Thyroid gland (tissue), 4 donors: ENCODE measurements at places on chromosomes 13 and 19. TPM values are rescaled to one million over a fixed set of nuclear protein-coding genes. Genes with fewer than 3 reads are reported as not detected.

- no peak overlapping the region for H3K4me3 ChIP-seq
- DNase-seq: no peak
- no peaks in the 10 kb centered on the region for H3K4me1 ChIP-seq
- H3K27me3 ChIP-seq: no peaks in the 10 kb centered on the region
- H3K27ac ChIP-seq: no peak overlapping the region
Measured at GRCh38 chr13:79282976-79283375, 123.1 kb downstream of the RBM26 start.

GRCh38 chr19:7648265-7649014 is 11.5 kb downstream of the STXBP2 start:
- peaks cover 4% of the 10 kb centered on the region for H3K4me1 ChIP-seq
- no peak overlapping the region for H3K4me3 ChIP-seq
- no peaks in the 10 kb centered on the region for H3K36me3 ChIP-seq
- H3K27me3 ChIP-seq: no peaks in the 10 kb centered on the region

DNA sequence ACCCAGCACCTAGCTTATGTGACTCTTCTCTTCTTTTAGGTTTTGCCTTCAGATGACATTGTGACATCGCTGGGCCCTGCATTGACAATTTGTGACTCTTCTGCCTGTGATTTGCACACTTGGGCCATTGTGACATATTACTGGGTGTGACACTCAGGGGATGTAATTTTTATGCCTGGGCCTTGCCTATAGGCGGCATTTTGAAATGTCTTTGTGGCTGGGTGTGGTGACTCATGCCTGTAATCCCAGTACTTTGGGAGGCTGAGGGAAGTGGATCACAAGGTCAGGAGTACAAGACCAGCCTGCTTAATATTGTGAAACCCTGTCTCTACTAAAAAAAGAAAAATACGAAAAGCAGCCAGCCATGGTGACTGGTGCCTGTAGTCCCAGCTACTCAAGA is 28.4 kb upstream of the ZNF681 start:
- no peaks in the 10 kb centered on the region for H3K4me1 ChIP-seq
- DNase-seq: no peak
- no peak overlapping the region for H3K4me3 ChIP-seq
- no peaks in the 10 kb centered on the region for H3K27me3 ChIP-seq
- no peak overlapping the region for H3K27ac ChIP-seq

GRCh38 chr19:7831452-7831851 is 1.4 kb downstream of the EVI5L start:
- no peaks in the 10 kb centered on the region for H3K27me3 ChIP-seq
- DNase-seq: no peak
- H3K27ac ChIP-seq: no peak overlapping the region
- H3K4me3 ChIP-seq: no peak overlapping the region
- no peaks in the 10 kb centered on the region for H3K36me3 ChIP-seq
- H3K4me1 ChIP-seq: peaks cover 25% of the 10 kb centered on the region

GRCh38 chr19:23515551-23515950 is 120.3 kb upstream of the ZNF91 start:
- no peak overlapping the region for H3K4me3 ChIP-seq
- no peaks in the 10 kb centered on the region for H3K4me1 ChIP-seq
- H3K27me3 ChIP-seq: no peaks in the 10 kb centered on the region
- H3K27ac ChIP-seq: no peak overlapping the region
- no peak for DNase-seq

DNA sequence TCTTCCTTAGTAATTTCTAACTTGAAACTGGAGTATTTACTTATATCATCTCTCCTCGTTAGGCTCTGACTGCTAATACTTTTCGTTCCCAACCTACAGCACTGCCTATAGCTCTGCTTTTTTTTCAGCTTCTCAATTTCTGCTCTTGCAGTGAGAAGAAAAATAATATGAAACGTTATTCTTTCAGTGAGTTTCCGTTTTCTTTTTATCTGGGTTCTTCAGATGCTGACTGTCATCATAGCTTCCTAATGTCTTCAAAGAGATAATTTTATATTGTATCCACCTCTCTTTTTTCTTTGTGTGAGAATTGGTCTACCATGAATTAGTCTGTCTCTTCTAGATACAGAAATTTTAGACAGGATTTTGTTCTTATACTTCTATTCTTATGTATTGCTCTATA is 454.9 kb downstream of the LMO7 start:
- H3K36me3 ChIP-seq: no peaks in the 10 kb centered on the region
- DNase-seq: no peak
- no peaks in the 10 kb centered on the region for H3K4me1 ChIP-seq
- no peak overlapping the region for H3K4me3 ChIP-seq
- H3K27me3 ChIP-seq: no peaks in the 10 kb centered on the region

GRCh38 chr19:34662919-34663318 is 14.0 kb downstream of the SCGB2B2 start:
- H3K4me3 ChIP-seq: no peak overlapping the region
- no peak for DNase-seq
- H3K27ac ChIP-seq: no peak overlapping the region
- no peaks in the 10 kb centered on the region for H3K27me3 ChIP-seq

- H3K27me3 ChIP-seq: no peaks in the 10 kb centered on the region
- peaks cover 8% of the 10 kb centered on the region for H3K4me1 ChIP-seq
- H3K27ac ChIP-seq: no peak overlapping the region
- H3K36me3 ChIP-seq: no peaks in the 10 kb centered on the region
Measured at GRCh38 chr13:44470638-44471562, 97.3 kb downstream of the SERP2 start.

DNA sequence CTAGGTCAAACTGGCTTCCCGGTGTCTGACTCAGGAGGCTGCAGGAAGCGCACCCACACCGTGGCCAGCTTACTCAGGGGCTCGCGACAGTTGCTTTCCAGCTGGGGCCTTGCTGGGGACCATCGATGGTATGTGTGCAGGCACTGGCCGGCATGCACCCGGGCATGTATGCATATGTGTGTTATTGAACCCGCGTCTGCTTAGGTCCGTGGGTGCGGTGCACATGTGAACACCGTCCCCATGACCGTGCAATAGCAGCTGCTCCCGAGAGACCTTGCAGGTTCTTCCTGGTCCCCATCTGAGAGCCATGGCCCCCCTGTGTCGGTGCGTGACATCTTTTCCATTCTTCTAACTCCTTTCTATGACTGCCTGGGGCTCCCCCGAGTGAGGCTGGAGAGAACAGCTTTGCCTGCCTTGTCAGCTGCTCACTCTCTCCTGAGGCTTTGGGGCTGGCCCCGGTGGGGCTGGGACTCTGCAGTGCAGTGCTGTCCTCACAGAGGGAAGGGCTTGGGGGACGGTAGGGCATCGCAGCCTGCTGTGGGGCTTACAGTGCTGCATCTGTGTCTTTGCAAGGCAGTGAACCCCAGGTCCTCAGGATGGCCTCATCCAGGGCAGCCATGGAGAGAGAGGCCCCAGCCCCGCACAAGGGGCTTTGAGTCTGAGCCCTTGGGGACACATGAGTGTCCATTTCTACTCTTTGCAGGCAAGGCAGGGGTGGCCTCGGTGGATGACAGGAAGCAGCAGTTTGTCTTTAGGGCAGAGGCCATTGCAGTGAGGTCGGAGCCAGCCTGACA is 65.1 kb downstream of the CHST8 start:
- no peak overlapping the region for H3K27ac ChIP-seq
- no peaks in the 10 kb centered on the region for H3K4me1 ChIP-seq
- no peak for DNase-seq
- H3K36me3 ChIP-seq: no peaks in the 10 kb centered on the region
- peaks cover 5% of the 10 kb centered on the region for H3K27me3 ChIP-seq

DNA sequence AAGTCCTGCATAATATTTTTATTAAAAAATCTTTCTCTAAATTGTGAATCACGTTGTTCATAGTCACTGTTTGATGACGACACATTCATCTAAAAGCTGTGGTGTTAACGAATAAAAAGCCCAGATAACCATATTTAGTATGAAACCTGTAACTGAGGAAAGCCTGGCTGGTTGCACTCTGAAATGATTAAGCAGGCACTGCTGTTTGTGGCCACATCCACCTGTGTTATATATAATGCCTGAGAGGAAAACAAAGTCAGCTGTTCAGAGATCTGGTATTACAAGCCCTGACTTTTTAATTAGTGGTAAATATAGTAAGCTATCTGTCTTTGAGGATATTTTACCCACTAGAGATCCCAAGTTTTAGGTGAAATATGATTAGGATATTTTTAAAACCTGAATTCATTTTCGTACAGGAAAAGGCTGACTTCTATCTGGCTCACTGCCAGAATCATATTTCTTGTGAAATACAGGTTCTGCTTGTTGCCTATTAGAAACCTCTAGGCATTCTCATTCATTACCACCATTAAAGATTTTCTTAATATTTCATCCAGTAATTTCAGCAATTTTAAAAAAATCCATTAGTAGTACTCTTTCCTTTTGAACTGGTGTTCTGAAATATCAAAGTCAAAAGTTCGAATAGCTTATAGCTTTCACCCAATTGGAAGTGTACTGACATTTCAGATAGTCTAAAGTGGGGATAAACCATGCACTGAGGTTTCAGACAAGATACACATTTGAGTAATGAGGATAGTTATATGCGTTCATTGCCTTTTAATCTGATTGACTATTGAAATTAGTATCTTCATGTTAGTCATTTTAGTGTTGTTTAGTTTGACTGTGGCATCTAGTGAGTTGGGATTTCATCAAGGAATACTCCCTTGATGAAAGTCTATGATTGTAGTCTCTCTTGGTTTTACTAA is 79.7 kb downstream of the LMO7 start:
- no peak for DNase-seq
- H3K27ac ChIP-seq: no peak overlapping the region
- no peaks in the 10 kb centered on the region for H3K36me3 ChIP-seq
- H3K27me3 ChIP-seq: no peaks in the 10 kb centered on the region

- no peak for DNase-seq
- peaks cover 35% of the 10 kb centered on the region for H3K4me1 ChIP-seq
- peak overlapping the region; percentile 79 for H3K4me3 ChIP-seq
- peak overlapping the region; percentile 94 for H3K27ac ChIP-seq
Measured at GRCh38 chr19:49496574-49497008, 357 bp downstream of the RPS11 start.

GRCh38 chr13:50406831-50407230 is 391.6 kb downstream of the KCNRG start:
- H3K36me3 ChIP-seq: no peaks in the 10 kb centered on the region
- DNase-seq: peak; percentile 41
- peaks cover 67% of the 10 kb centered on the region for H3K4me1 ChIP-seq
- no peak overlapping the region for H3K4me3 ChIP-seq

DNA sequence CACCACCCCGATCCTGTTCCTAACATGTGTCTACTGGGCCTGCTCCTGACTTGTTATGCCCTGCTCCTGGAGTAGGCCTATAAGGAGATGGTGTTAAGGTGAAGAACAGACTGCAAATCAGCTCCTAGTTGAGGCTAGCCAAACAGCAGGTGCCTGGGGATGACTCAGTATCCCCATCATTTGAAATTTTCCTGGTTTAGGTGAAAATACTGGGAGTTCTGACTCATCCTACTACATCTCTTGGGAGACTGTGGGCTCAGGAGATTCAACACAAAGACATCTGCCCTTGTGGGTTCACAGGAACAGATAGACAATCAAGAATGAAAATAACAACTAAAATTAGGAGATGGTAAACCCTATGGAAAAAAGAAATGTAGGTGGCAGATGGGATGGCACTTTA is 41.2 kb downstream of the BRD4 start:
- no peak overlapping the region for H3K4me3 ChIP-seq
- no peaks in the 10 kb centered on the region for H3K27me3 ChIP-seq
- no peak overlapping the region for H3K27ac ChIP-seq
- peaks cover 82% of the 10 kb centered on the region for H3K4me1 ChIP-seq
- no peaks in the 10 kb centered on the region for H3K36me3 ChIP-seq
- no peak for DNase-seq

GRCh38 chr13:98515818-98516465 is 61.0 kb downstream of the STK24 start:
- no peak for DNase-seq
- no peak overlapping the region for H3K4me3 ChIP-seq
- no peak overlapping the region for H3K27ac ChIP-seq
- no peaks in the 10 kb centered on the region for H3K27me3 ChIP-seq

- no peak overlapping the region for H3K4me3 ChIP-seq
Measured at GRCh38 chr19:7368456-7368855, 19.7 kb downstream of the ARHGEF18 start.

Gene TYROBP
- total RNA-seq: 35.0 TPM

Gene KLK10
- total RNA-seq: not detected

Gene CYP4F2
- not detected for total RNA-seq

Gene OR4F17
- total RNA-seq: not detected

Gene MAMSTR
- 0.67 TPM for total RNA-seq

Gene CEACAM4
- total RNA-seq: not detected

Gene GAS6
- total RNA-seq: 145 TPM

Gene PRSS57
- total RNA-seq: not detected

Gene C19orf47
- 17.2 TPM for total RNA-seq

Gene HPN
- 19.3 TPM for total RNA-seq

Gene KLK4
- total RNA-seq: 3.1 TPM

Gene CGB5
- not detected for total RNA-seq

Gene SLITRK5
- total RNA-seq: 2.6 TPM
